ENCODE measurements at places on chromosomes 11 and 22.
A peak's percentile ranks its signal among the peaks of the same experiment; 100 is the strongest.

GRCh38 chr11:75946531-75947530, 131.8 kb downstream of the UVRAG start:
- no peak for DNase-seq

DNA sequence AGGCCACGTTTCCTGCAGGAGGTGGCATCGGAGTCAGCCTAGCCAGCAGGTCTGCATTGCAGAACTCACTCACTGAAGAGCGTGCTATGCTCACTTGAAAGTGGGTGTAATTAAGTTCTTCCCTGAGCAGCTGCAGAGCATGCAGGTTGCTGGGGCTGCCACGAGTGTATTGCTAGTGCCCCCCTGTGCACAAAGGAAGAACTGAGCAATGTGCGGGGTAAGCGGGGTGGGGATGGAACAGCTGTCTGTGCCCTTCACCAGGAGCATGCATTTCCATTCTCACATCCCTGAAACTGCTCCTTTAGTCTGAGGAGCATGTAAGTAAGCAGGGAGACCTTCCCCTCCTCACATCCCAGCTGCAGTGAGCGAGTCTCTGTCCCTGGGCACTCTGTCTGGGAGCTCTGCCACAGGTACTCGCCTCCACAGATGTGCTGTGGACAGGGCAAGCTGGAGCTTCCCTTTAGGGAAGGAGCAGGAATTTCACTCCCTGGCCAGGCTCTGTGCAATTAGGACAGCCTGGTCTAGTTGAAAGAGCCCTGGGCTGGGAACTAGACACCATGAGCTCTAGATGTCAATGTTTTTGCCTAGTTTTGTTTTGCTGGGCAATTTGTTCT, 1031.8 kb downstream of the NTM start:
- no peak for DNase-seq

DNA sequence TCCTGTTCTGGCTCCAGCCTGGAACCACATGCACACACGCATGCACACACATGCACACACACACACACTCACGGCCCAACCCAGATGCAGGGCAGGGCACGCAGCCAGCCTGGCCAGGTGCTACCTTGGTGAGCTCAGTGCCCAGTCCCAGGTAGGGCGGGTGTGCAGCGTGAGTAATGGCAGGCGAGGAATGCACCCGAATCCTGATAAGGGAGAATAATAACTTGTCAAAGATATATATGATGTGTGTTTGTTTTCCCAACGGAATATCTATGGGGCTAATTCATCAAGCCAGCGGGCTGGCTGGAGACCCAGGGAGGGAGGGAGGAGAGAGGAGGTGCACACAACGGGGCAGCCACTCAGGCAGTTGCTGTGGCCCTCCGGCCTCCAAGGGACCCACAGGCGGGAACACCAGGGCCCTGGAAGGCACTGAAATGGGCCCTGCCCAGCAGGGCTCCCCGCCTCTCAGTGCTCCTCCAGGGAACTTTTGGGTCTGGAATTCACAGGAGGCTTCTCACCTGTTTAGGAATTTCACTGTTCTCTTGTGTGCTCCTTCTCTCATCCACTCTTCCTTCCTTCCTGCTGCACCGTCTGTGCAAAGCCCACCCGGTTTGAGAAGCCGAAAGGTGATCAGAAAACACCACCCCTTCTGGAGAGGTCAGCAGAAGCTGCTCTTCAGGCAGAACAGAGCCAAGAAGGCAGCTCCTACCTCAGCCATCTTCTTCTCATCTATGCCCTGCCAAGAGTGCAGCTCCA, 79.0 kb downstream of the BUD13 start:
- no peak for DNase-seq

DNA sequence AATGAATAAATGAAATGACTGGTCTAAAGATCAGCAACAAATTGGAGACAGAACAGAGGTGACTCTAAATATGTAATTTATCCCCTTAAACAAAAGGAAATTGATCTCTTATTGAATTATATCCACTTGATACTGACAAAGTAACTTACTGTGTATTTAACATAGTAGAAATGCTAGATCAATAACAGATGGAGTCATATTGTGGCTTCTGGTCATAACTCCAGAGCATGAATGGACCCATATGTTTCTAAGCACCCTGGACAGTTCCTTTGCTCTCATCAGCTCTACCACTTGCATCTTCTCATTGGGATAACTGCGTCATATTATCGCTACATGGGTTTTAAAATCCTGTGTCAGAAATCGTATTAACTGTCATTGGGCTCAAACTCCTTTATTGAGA, 222.3 kb downstream of the ETS1 start:
- no peak for DNase-seq

DNA sequence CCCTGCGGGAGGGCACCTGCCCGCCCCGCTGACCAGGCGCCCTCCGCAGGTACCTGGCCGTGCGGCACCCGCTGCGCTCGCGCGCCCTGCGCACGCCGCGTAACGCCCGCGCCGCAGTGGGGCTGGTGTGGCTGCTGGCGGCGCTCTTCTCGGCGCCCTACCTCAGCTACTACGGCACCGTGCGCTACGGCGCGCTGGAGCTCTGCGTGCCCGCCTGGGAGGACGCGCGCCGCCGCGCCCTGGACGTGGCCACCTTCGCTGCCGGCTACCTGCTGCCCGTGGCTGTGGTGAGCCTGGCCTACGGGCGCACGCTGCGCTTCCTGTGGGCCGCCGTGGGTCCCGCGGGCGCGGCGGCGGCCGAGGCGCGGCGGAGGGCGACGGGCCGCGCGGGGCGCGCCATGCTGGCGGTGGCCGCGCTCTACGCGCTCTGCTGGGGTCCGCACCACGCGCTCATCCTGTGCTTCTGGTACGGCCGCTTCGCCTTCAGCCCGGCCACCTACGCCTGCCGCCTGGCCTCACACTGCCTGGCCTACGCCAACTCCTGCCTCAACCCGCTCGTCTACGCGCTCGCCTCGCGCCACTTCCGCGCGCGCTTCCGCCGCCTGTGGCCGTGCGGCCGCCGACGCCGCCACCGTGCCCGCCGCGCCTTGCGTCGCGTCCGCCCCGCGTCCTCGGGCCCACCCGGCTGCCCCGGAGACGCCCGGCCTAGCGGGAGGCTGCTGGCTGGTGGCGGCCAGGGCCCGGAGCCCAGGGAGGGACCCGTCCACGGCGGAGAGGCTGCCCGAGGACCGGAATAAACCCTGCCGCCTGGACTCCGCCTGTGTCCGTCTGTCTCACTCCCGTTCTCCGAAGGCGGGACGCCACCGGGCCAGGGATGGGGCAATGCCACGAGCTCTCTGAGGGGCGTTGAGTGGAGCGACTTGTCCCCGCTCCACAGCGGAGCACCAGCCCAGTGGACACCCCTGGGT, 1.8 kb downstream of the GALR3 start:
- DNase-seq, result no peak

DNA sequence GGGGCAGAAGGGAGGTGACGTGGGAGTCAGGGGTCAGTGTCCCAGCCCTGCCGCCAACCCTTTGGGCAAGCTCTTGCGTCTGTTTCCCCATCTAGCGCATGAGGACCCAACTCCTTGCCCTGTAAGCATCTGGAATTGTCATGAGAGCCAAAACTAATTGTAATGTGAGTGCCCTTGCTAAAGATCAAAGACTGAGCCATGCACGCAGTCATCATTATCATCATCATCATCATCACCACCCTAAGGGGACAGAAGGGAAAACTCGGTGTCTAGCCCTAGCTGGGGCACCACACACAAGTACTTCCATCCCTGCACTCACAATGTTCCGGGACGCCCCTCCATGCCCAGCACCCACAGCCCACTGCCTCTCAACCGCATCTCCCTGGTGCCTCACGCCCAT, 2.5 kb downstream of the LIF start:
- no peak for DNase-seq

- DNase-seq, result peak; percentile 44
These were observed 16.2 kb downstream of the BAD start for GRCh38 chr11:64268025-64268892.

GRCh38 chr11:78981153-78981552, 406.5 kb upstream of the NARS2 start:
- no peak for DNase-seq

- DNase-seq, result no peak
These were observed 68.5 kb downstream of the GDPD4 start for GRCh38 chr11:77233011-77233410.

GRCh38 chr11:94577841-94578240, 10.7 kb downstream of the PIWIL4 start:
- no peak for DNase-seq

GRCh38 chr11:11262171-11262920, 90.7 kb downstream of the CSNK2A3 start:
- DNase-seq, result no peak

DNA sequence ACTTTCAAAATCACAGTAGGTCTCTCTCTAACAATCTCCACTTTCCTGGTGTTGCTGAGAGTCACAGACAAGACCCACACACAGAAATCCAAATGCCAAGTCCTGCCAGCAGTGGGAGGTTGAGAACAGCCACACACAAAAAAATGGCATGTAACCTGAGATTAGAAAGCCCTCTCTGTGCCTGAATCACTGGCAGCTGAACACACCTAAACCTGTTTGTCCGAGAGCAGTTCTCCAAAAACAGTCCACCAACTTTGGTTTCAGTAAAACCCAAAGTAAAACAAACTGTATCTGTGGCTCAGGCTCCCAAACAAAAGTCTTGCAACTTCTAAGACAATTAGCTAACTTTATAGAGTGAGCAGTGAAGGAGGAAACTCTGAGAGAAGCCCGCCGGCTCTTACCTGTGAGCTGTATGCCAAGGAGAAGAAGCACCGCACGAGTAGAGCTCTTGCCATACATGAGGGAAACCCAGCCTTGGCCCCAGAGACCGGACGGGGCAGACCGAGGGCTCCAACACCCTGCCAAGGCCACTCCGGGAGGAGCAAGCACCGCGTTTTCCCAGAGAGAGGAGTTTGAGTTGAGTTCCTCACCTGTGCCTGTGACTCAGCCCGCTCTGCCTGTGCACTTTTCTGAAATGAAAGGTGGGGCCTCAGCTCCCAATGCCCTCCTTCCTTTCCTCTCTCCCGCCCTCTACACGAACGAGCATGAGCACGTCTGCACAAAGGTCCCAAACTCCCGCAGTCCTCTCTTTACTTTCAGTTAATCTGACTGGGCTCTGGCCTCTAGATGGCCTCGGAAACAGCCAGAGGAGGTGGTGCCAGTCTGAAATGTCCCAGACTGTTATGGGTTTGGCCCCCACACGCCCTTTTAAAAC, at the start of gene MPZL2:
MPZL2 (minus strand) TSS at position 603 of the 874 bp plus-strand sequence; CDS start at position 459, 144 bp downstream.
- DNase-seq, result no peak

GRCh38 chr11:99934008-99934407, 753.1 kb upstream of the ARHGAP42 start:
- DNase-seq, result no peak

DNA sequence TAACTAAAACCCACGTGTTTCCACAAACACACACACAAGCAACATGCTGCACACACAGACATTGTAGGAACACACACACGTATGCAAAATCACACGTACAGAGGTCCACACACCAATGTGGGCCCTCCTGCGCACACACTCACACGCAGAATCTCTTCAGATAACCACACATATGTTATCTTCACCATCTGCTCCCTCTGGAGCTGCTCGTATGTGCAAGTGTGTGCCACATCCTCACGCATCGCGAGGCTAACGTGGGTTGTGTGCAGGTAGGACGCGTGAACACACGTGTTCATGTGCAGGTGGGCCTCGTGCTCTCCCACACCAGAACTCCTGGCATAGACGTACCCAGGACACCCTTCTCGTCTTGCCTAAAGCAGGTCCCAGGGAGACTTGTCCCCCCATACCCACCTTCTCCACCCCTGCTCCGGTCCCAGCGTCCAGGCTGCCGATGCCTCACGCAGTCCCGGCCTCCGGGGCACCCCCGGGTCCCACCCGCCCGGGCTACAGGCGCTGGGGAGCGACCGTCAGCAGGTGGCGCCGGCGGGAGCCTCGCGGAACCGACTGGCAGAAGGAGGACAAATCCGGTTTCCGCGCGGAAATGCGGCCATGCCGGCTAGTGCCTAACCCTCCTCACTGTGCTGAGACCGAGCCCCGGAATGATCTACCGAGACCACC, 10.3 kb upstream of the IGSF9B start:
- no peak for DNase-seq

DNA sequence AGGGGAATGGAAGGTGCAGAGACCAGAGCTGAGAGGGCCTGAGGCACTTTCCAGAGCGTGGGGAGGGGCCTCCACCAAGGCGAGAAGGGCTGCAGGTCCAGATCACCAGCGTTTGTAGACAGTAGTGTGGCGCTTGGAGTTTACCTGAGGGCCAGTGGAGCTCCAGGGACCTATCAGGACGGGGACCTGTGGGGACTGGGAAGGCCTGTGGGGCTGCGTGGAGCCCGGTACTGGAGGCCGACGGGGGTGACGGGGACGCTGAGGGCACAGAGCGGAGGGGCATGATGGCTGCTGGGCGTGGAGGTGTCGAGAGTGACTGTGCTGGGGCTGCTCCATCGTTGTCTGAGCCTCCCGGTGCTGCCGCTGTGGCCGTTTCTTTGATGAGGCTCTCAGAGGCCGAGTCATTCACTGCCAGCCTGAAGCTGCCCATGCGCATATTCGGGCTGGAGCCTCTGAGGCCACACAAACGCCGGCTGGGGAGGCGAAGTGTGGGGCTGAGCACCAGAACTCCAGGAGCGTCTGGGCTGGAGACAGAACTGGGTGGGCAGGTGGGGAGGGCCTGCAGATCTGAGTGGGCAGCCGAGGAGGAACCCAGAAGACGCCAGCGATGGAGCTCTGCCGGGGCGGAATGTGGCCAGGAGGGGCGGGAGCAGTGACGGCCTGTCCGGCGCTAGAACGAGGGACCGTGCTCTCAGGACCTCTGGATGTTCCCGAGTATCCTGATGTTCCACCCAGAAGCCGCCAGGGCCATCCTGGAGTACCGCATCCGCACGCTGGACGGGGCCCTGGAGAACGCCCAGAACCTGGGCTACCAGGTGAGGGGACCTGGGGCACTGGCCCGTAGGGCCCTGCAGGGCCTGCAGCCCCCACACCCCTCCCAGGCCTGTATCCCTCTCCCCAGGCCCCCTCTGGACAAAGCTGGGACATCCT, 2.6 kb downstream of the PGGHG start:
- DNase-seq, result no peak

GRCh38 chr11:76206327-76207081, at the start of gene WNT11:
WNT11 (minus strand) TSS chr11:76206502; CDS start chr11:76206407, 95 bp downstream.
- DNase-seq, result peak; percentile 59

- DNase-seq, result no peak
These were observed 23.8 kb downstream of the LRP4 start for GRCh38 chr11:46894506-46894905.

GRCh38 chr11:129855086-129855485, 39.4 kb downstream of the TMEM45B start:
- DNase-seq, result no peak

DNA sequence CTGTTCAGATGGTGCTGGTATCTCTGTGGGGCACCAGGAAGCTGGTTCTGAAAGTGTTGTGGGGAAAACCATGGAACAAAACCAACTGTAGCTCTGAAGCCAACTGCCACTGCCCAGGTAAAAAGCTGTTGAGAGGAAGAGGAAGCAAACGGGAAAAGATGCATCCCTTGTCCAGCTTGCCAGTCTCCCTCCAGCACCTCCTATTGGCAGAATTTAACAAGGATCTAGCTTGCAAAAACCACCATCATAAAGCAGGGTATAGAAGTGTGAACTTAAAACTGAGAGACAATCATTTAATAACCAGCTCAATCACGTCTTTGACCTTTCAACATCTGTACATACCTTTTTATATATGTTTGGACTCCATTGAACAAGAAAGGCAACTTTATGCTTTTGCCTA, 4.5 kb downstream of the PATE1 start:
- no peak for DNase-seq

All from Caki2 (cell line).